Thymus (tissue), 14 donors: ENCODE measurements at places on chromosomes 5 and 9.

DNA sequence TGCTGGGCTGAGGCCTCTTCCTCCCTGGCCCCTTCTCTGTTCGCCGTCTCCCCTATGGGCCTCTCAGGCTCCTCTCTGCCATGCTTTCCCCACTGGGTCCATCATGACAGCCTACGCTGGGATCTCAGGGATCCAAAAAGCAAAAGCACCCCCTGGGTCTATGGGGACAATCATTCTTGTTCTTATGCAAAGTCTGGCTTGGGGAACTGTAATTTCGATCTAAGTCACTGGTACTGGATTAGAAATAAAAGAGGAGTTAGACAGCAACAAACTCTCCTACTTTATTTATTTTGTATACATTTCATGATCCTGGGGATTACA is 86.6 kb downstream of the SLC38A9 start:
- no peak for DNase-seq

GRCh38 chr5:126124706-126125345 is 298.4 kb upstream of the GRAMD2B start:
- no peak for DNase-seq

DNA sequence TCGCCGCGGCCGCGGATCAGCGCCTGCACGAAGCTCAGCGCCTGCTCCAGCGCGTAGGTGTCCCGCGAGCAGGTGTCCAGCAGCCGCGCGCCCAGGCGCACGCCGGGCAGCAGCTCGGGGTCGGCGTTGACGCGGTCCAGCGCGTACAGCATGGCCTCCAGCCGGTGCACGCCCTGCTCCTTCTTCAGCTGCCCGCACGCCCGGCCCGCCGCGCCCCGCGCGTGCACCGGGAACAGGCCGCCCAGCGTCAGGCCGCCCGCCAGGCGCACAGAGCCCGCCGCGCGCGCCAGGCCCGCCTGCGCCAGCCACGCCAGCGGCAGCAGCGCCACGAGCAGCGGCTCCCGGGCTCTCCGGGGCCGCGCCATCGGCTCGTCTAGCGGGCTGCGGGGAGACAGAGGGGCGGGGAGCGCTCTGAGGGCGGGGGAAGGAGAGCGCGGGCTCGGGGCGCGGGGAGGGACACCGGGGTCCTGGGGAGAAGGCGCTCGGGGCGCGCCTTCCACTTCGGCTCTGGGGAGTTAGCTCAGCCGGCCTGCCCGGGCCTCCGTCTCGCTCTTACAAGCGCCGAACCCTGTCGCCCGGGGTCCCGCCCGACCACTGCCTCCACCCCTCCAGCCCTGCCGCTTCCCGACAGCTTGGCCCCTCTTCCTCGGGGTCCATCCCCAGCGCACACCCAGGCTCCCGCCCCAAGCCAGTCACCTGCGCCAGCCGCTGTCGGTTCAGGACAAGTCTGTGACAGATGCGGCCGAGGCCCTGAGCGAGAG is at the start of gene GRM6:
Gene GRM6 (minus strand): TSS at position 741 of the 761 bp plus-strand sequence. CDS start 376 bp downstream, at position 365.
- no peak for DNase-seq

DNA sequence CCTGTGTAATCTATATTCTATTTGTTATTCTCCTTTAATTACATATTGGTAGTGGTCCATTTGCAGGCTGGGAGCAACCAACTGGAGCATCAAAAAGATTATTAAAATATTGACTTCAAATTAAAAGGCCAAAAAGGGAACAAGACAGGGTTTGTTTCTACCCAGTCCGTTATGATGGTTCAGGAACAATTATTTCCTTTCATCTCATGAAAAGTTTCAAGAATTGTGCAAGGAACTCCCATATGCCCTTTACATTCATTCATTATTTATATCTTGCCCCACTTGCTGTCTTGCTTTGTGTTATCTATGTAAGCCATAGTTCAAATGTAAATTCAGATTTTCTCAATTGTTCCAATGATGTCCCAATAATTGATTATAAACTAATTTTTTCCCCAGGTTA is 58.7 kb upstream of the TLE1 start:
- DNase-seq, result no peak

DNA sequence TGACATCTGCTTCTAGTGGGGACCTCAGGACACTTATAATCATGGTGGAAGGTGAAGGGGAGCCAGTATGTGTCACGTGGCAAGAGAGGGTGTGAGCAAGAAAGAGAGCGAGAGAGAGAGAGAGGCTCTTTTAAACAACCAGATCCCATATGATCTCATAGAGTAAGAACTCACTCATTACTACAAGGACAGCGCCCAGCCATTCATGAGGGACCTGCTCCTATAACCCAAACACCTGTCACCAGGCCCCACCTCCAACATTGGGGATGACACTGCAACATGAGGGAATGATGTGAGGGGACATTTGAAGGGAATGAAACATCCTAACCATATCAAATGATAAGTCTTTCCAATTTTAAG is 427.5 kb downstream of the EFNA5 start:
- no peak for DNase-seq

DNA sequence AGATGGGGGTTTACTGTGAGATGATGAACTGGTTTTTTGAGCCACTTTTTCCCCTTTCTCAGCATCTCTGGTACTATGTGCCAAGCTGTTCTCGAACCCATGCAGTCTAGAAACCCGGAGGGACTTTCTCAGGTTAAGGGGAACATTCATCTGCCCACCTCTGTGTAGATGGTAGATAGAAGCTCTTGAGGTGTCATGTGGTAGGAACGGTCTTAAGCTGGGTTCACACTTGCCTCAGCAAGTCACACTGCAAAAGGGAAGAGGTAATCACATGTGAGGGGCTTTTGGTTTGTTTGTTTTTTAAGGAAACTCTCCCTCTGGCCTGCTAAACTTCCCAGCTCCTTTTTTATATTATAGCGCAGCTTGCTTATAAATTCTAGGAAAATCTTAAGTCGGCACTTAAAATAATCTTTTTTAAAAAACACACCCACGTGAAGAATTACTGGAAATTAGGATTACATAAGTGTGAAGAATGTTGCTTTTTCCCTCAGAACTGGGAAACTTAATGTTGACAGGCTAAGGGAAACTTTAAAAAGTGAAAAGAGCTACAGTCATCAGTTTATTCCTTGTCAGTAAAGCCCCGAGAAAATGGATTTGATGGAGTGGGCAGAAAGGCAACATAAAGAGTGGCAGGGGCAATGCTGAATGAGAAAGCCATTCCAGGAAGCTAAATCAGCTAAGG is 430.3 kb downstream of the ARHGEF28 start:
- DNase-seq, result no peak

DNA sequence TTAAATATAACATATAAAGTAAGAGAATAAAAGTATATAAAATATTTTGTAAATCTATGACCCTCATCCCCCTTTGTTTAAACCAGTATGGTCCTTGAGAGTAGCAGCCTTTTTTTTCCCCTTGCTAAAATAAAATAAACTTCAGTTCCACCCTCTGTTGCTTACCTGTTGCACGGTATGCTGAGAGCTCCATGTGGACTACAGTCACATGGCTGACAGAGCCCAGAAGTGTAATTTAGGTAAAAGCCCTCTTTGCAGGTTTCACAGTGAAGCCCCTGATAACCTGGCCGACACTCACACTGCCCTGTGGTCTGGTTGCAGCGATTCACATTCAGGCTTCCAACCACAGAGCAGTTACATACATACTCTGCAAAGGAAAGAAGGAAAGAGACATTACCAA is 55.1 kb downstream of the MEGF9 start:
- DNase-seq, result no peak

GRCh38 chr5:109324351-109324750 is 85.4 kb downstream of the PJA2 start:
- no peak for DNase-seq

GRCh38 chr9:137482094-137482781 is 23.1 kb upstream of the NSMF start:
- DNase-seq, result no peak

DNA sequence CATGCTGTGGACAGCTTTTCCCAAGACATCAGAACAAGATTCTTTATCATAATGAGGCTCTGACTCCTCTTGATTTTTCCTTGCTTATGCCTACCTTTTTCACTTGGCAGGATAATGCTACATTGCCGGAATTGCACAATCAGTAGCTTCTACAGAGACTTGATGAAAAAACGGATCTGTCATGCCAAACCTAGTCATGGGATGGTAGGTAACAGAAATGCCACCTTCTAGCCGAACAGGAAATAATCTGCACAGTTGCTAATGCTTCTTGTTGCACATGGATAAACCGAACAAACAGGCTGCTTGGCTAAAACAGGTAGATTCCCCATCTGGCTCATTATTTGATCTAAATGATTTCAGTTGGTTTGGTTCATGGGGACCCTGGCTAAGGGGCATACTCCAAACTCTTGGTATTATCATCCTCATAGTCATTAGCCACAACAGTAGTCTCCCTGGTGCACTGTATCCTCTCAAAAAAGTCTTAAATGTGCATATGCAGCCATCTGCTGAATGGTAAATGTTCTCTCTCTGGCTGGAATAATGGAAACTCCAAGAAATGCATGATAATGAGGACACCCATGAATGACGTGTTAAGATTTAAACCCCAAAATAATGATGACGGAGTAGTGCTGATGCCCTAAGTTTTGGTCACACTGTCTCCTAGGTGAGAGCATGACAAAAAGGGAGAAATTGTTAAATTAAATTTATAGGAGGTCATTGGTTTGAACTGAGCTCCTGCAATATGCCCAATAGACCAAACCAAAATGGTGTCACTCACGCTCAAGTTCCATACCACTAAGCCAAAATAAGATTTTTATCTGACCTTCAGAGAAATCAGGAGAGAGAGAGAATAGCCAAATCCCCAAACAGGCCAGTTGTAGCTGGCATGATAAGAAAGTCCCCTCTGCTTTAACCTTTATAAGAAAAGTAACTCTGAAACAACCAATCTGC is 47.0 kb downstream of the RAPGEF1 start:
- DNase-seq, result no peak

GRCh38 chr5:135576075-135576599 is 2.7 kb downstream of the CXCL14 start:
- no peak for DNase-seq

DNA sequence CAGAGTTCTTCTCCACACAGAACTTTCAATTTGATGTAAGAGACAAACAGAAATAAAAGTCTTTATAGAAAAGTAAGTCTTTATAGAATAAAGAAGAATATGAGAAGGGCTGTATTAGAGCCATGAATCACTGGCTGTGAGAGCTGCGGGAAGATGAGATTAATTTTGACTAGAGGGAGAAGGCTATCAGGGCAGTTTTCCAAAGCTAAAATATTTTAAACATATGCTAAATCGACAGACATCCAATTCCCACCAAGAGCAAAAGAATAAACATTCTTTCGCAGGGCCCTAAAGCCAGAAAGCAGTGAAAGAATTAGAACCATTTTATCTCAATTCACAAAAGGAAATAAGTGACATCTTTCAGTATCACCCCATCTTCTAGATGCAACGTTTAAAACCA is 208.3 kb upstream of the MAP3K1 start:
- DNase-seq, result no peak

- DNase-seq, result no peak
These were observed 1294.8 kb upstream of the ACO1 start for GRCh38 chr9:31089549-31090221.

GRCh38 chr9:122819791-122820489 is 8.4 kb downstream of the PDCL start:
- no peak for DNase-seq

GRCh38 chr5:1118231-1118698 is 6.4 kb upstream of the SLC12A7 start:
- DNase-seq, result no peak

- DNase-seq, result no peak
These were observed 132.2 kb downstream of the ZNF354C start for GRCh38 chr5:179192185-179192890.

DNA sequence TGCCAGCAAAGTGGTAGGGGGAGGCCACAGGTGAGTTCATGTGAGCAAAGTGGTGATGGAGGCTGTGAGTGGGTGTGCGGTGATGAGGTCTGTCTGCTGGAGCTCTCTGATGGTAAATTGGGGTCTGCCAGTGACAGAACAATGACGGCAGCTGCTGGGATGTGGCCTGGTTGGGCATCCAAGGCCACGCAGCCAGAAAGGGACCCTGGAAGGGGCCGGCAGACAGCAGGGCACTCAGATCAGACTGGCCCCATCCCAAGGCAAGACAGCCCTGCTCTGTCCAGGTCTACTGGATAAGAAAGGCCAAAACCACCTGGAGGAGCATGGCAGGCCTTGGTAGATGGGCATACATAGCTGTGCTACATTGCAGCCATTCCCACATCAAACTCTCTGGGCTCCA is 412.9 kb upstream of the RGMB start:
- no peak for DNase-seq

- no peak for DNase-seq
These were observed 47.3 kb upstream of the ANXA1 start for GRCh38 chr9:73104342-73104741.

DNA sequence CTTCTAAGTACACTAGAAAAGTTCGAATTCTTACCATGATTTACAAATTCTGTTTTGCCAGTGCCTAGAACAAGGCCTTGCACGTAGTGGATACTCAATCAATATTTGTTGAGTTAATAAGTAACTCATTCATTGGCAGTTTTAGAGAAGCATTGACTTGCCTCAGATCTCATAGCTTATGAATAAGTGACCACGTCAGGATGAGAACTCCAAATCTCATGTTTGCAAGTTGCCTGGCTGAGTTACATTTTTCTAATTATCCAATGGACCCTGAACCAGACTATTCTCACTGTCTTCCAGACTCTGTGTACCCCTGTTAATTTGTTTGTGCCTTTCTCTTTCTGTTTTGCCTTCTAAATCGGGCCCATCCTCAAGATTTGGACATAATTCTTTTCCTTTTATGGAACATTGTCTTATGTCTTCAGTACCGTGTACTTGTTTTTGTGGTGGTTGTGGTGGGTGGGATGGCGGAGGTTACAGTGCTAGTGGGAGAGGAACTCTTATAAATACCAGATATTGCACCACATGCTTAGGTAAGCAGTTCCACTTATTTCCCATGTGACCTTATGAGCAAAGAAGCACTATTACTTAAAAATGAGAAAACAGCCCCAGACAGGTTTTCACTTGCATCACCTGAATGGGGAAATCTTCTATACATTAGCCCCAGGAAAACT is 96.3 kb downstream of the UNC13B start:
- no peak for DNase-seq

GRCh38 chr5:80054682-80055081 is 19.5 kb downstream of the THBS4 start:
- DNase-seq, result no peak

GRCh38 chr5:6449465-6450158 is 953 bp downstream of the UBE2QL1 start:
- DNase-seq, result no peak

GRCh38 chr5:73327908-73328455 is 120.6 kb downstream of the FOXD1 start:
- no peak for DNase-seq

DNA sequence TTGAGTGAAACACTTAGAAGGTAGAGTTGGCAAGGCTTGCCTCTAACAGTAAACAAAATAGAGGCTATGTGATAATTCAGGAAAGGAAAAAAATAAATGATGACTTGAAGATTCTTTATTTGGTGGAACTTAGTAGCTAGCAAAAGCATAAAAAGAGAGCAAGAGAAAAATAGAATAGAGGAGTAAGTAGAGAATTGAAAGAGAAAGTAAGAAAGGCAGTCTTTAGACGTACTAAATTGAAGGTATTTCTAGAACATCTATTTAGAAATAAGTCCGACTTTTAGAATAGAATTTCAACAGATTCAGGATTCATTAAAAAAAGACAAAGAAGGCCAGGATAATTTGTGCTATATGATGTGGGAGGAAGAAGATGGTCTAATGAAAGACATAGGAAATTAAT is 128.1 kb upstream of the MINAR2 start:
- DNase-seq, result no peak
